ENCODE measurements at places on chromosomes 1 and 21.

GRCh38 chr1:223708001-223708359 lies 4.4 kb upstream of the CAPN2 start:
- DNase-seq: no peak

DNA sequence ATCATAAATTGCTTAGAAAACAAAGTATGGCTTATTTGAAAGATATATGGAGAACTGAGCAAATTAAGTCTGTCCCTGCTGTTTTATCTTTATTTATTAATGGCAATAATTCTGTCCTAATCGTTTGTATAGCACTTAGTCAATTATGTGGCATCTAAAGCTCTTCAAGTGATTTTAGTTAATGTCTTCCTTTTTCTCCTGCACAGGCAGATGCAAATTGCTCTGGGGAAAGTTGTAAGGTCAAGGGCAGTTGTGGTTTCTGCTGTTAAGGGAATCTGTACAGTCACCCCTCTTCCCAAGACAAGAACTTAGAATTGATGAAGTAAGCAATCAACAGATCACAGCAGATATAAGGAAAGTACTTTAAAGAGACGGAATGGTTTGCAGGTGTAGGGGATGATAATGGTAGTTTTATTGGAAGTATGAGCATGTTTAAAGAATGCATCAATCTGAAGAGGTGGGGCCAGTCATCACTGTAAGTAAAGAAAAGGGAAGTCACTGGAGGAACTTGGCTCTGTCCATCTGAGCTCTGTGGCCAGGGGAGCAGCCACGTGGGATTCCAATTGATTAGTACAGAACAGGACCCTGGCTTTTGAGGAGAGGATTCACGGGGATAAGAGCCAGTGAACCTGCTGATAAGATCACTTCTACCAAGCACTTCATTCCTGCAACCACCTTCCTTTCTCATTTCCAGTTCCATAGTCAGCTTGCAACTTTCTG lies 116.0 kb upstream of the KCNJ6 start:
- DNase-seq: no peak

- DNase-seq: no peak
These were observed 16.0 kb downstream of the ATP1A1 start for GRCh38 chr1:116389013-116389412.

- DNase-seq: peak; percentile 71
These were observed 13.3 kb downstream of the POLR3GL start for GRCh38 chr1:145977486-145978470.

DNA sequence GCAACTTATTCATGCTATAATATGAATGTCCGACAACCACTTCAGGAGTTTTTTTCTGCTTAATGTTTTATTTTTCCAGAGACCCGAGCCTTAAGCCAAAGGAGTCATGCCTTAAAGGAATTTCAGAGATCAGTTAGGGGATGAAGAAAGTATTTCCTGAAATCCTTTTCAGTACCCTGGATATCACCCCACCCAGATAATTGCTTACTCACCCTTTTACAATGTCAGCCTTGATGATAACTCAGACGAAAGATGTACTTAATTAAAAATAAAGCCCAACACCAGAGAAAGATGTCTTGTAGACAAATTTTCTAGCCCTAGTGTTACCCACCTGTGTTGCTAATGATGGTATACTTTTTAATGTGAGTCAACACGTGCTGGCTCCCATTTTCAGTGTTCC lies 124.1 kb downstream of the XCL2 start:
- no peak for DNase-seq

DNA sequence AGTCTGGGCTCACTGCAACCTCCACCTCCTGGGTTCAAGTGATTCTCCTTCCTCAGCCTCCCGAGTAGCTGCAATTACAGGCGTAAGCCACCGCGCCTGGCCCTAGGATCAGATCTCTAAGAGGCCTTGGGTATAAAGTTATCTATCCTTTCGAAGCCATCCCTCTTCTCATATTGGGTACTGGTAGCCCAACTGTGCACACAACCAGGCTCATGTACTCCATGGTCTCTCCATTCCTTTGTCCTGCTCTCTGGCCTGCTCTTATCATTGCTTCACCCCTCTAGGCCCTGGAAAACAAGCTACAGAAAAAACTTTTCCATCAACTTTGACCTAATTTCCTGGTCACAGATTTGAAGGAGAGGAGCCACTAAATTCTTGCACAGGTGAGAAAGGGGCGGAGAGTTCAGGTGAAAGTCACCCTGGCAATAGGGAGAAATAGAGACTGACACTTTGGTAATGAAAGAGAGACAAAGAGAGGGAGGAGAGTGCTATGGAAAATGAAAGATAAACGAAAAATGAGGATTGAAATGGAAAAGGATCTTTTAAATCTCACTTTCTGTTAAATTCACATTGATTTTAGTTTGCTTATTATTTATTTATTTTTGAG lies 6.0 kb downstream of the TXNIP start:
- DNase-seq: no peak

DNA sequence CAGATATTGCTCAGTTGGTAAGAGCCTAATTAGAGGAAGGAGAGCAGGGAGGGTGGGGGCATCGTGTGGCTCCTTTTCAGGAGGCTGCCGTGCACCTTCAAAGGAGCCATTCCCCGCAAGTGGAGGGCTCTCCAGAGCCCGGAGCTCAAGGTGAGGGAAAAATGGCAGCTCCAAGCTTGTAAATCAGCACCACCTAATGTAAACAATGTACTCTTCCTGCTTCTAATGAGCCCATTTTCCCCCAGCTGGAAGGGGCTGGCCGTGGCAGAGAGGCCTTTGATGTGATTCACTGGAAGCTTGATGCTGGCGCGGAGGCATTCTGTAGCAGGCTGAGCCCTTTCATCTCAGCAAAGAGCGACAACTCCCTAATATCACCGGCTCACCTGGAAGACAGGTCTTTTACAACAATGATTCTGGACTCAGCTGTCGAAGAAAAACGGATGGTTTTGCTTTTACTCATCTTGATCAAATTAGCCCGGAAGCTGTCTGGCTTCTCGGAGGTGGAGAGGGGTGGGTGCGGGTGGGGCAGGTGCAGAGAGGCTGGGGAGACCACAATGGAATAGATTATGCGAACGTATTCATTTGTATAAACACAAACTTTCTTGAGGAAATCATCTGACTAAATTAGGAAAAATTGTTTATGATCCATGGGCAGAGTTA lies 112.5 kb downstream of the RRAGC start:
- DNase-seq: no peak

DNA sequence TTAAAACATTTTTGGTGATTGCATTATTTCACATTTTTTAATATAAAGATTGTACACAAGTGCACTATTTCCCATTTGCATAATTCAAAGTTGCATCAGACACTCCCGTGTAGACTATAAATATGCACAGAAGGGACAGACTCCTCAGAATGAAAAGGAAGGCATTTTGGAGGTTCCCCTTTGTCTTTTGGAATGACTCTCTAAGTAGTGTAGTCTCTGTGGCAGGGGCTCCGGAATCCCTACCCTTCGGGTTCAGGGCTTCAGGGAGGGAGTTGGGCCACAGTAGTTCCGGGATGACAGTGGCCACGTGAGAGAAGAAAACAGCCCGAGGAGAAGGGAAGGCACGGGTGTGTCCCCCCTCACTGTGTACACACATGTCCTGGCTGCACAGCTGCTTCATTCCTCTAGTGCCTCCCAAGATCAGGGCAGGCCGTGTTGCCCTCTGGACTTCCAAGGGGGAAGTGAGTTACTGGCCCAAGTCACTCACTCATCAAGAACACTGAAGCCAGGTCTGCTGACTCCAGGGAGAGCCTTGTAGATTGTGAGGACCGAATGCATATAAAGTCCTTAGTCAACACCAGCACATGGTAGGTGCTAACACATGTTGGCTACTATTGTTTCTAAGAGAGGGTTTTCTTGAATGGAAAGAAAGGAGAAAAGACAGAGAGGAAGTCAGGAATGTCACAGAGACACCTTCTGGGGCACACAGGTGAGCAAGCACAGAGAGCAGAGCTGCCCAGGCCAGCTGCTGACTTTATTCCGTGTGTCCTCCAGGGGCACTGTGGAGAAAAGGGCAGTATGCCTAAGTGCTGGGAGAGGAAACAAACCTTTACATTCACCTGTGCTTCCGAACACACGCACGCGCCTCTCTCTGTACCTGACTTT lies 39.8 kb downstream of the LHX4 start:
- no peak for DNase-seq

- no peak for DNase-seq
These were observed 6.4 kb upstream of the EDN2 start for GRCh38 chr1:41490911-41491310.

- no peak for DNase-seq
These were observed 72.2 kb upstream of the DPT start for GRCh38 chr1:168801032-168801745.

DNA sequence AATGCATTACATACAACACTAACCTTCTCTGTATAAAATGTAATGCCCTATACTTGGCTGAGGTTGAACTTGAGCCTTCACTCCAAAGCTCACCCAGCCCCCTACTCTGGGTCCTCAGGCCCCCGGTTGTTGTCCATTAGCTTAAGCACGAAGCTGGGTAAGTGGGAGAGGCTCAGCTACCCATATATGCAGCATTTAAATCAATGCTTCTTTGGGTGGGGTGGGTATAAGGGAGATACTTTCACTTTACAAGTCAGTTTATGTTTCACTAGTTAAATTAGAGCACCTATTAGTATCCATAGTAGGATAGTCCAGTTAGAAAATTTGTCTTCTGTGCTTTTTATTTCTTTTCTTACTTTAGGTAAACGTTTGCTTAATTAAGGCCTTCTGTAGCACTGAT lies 151.4 kb downstream of the LMX1A start:
- DNase-seq: no peak

GRCh38 chr1:21668232-21668950 lies 766 bp downstream of the RAP1GAP start:
- DNase-seq: no peak

DNA sequence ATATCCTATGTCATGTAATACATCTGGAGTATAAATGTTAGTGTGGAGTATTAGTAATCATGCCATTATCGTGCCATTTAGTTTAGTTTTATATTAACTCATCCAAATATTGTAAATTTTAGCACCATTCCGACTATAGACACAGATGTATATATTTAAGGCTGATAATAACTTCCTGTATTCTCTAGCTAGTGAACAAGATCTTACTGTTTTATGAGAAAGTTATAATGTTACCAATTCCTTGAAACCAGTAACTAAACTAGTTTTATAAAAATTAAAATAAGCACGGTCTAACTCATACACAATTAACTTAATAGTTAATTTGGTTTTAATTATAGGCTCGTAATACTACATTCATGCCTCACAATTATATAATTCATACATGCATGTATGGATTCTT lies 808.6 kb downstream of the USP25 start:
- no peak for DNase-seq

GRCh38 chr1:177302357-177303044 lies 131.7 kb downstream of the BRINP2 start:
- no peak for DNase-seq

DNA sequence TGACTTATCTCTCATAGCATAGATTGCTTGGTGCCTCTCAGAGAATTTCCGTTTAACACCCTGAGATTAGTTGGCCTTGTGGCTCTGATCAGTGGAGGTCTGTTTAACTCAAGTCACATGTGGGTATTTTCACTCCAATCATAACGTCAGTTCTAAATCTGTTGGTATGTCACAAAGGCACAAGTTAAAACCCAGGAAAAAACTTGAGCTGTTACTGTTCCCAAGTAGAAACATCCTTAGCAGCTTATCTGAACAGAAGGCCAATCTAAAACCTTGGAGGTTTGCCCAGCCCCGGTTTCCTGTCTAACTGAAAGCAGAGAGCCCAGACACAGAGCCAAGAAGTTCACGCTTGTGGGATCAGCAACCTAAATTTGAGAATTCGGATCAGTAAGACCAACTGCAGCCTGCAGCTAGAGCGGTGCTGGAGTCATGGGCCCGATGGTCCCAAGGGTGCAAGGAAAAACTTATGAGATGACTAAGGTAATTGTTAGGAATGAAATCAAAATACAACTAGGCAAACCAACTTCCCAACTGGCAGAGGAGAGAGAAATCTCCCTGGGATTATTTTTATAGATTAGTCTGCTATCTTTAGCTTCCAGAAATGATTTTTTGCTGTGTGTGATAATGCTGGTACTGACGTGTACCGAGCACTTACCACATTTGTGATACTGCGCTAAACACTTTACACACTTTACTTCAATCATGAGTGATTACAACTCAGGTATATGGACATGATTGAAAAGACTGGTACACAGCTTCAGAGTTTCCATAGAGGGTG lies 90.2 kb upstream of the C1orf21 start:
- peak; percentile 98 for DNase-seq

- no peak for DNase-seq
These were observed 171.8 kb downstream of the FCRL5 start for GRCh38 chr1:157380523-157380922.

- DNase-seq: no peak
These were observed 86.0 kb downstream of the SLC25A24 start for GRCh38 chr1:108114033-108114599.

DNA sequence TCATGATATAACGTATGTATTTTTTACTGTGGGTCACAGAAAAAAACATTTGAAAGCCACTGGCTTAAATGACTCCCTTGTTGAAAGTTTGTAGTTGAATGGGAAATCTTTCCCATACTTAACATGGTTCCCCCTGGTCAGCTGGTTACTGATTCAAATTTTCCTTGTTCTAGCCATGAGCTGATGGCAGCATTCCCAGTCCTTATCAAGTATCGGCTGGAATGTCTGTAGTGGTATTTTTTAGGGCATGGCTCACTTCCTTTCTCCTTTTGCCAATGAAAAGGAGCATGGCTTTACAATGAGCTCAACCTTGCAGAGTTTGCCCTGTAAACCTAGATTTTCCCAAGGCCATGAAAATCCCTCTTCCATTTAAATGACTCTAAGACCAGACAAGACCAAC lies 55.7 kb downstream of the GIPC2 start:
- DNase-seq: no peak

DNA sequence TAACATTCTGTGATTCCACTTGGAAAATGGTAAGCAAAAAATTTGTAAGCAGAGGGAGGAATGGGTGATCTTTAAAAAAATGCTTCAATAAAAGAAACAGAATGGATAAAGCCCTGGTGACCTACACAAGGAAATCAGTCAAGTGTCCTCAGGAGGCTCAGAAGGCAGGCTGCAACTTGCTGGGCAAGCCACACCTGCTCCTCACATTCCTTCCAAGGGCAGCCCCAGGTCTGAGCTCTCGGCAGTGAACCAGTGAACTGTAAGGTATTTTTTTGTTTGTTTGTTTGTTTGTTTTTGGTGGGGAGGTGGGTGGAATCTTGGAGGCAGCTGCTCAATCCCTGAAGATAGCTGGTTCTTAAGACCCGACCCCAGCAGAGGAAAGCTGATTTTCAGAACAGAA lies 4.4 kb downstream of the TACSTD2 start:
- DNase-seq: no peak

GRCh38 chr1:175222296-175222938 lies 29.8 kb upstream of the KIAA0040 start:
- no peak for DNase-seq

- no peak for DNase-seq
These were observed 219.6 kb downstream of the LTN1 start for GRCh38 chr21:28773036-28773435.

GRCh38 chr1:78088015-78088414 lies 42.2 kb downstream of the GIPC2 start:
- no peak for DNase-seq

Measured in DMS 273 treated with DMSO at 0.1 percent for 48 hours (cell line).